ENCODE measurements at places on chromosomes 13 and 19.

- DNase-seq: no peak
Observed at GRCh38 chr19:10935371-10936059, 6.9 kb downstream of the TIMM29 start.

DNA sequence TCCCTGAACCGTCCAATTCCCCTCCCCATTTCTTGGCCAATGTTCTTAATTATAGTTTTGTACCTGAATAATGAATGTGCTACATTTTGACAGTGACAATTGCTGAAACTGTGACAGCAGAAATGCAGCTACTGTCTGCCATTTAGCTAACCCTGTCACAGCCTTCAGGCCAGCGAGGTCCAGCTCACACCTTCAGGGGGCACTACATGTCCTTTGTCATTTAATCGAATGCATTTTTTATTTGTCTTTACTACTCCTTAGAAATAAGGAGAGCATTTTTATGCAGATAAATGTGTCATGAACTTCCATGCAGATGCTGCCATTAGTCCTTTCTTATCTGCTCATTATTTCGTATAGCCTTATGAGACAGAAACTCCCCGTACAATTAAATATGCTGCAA, 159.9 kb downstream of the MZT1 start:
- no peak for DNase-seq

GRCh38 chr13:99367663-99368448, 60.7 kb upstream of the GPR183 start:
- no peak for DNase-seq

- DNase-seq: peak; percentile 88
Observed at GRCh38 chr19:48970923-48971395, 5.8 kb downstream of the FTL start.

- DNase-seq: no peak
Observed at GRCh38 chr19:12272980-12273901, 21.4 kb downstream of the ZNF44 start.

DNA sequence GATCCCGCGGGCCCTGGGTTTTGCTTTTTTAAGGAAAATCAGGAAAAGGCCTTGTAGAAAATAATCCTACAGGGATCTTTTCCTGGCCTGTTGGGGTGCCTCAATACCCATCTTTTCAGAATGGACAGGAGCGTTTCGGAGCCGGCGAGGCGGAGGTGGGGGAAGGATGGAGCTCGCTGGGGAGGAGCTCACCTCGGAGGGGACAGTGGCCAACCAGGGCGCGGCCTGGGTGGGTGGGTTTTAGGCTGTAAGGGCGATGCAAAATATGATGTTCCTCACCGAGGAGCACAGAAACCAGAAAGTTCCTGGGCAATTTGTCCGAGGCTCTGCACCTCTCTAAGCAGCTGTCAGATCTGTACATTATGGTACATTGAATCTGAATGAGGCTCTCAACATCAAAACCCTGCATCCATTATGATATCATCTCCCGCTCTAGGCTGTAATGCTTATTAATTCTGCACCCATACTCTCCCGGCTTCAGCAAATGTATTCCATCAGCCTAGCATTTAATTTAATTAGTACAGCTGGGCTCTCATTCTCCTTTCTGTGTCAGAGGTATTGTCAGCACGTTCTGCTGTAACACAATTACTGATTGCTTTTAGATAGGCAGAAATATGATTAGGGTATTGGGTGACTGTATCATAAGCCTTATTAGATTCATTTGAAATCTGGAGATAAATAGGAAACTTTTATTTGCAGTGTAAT, 90.3 kb upstream of the SOX1 start:
- no peak for DNase-seq

- no peak for DNase-seq
Observed at GRCh38 chr19:33460221-33460908, 61.2 kb downstream of the PEPD start.

- no peak for DNase-seq
Observed at GRCh38 chr13:23516190-23516589, 54.0 kb upstream of the TNFRSF19 start.

- no peak for DNase-seq
Observed at GRCh38 chr19:39731685-39732084, 6.1 kb downstream of the CLC start.

GRCh38 chr19:10922638-10923014, 5.8 kb downstream of the YIPF2 start:
- no peak for DNase-seq

GRCh38 chr13:114100446-114101357, 31.7 kb downstream of the RASA3 start:
- no peak for DNase-seq

DNA sequence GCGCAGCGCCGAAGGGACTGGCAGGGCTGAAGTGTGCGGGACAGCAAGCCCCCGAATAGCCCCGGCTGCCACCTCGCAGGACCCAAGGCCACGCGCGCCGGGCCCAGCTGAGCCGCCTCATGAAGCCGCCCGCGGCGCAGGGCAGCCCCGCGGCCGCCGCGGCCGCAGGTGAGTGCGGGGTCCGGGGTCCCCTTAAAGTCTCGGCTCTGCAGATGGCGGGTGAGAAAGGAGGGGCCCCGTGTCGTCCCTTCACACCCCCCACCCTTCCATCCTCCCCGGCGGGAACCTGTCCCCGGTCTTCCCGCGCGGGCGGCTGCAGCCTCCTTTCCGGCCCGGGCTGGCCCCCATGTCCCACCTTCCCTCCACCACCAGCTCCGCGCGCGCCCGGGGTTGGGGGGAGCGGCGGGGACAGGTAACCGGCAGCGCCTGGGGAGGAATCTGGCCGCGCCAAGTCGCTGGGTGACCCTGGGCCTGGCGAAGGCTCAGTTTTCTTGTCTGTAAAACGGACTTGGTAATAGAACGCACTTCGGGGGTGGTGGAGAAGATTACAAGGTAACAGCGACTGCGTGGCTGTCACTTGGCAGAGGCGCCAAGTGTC, 338 bp downstream of the RGCC start:
- no peak for DNase-seq

DNA sequence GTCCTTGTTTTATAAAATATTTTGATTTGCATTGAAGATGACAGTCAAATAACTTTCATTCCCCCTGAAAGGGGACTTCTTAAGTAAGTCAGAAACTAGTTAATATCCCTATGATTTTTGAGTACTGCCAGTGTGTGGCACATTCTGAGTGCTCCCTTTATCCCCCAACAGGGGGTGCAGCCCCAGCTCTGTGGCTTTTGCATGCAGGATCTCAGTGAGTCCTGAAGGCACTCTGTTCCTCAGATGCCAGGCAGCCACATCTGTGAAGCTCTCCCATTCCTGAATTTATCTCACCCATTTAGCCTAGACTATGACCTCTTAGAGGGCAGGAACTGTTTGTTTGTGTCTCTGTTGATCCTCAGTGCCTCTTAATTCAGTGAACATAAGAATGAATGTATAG, 123.1 kb downstream of the CDK8 start:
- DNase-seq: no peak

GRCh38 chr13:46097015-46097414, 7.8 kb downstream of the CPB2 start:
- no peak for DNase-seq

GRCh38 chr13:98568918-98569317, 8.0 kb downstream of the STK24 start:
- no peak for DNase-seq

GRCh38 chr13:99296398-99296797, 10.8 kb downstream of the GPR183 start:
- no peak for DNase-seq

- no peak for DNase-seq
Observed at GRCh38 chr19:2612619-2613249, 89.8 kb downstream of the GNG7 start.

- DNase-seq: no peak
Observed at GRCh38 chr19:10420444-10421239, at the start of gene PDE4A. Gene PDE4A (plus strand): TSS chr19:10420538. CDS start chr19:10420765, 227 bp downstream.

DNA sequence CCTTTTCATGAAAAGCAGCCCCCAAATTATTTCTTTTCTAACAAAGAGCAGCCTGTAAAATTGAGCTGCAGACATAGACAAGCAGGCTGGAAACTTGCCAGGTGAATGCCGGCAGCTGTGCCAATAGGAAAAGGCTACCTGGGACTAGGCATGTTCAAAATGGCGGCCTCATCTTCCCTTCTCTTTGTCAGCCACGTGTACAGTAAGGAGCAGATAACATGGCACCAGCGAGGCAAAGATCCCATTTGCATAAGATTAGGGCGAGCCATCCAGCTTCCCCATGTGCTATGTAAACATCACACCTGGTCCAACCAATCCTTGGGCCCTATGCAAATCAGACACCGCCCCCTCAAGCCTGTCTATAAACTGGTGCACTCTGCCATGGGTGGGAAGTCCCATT, 31.2 kb upstream of the CACNA1A start:
- no peak for DNase-seq

GRCh38 chr13:102172406-102172805, 229.4 kb downstream of the FGF14 start:
- DNase-seq: no peak

DNA sequence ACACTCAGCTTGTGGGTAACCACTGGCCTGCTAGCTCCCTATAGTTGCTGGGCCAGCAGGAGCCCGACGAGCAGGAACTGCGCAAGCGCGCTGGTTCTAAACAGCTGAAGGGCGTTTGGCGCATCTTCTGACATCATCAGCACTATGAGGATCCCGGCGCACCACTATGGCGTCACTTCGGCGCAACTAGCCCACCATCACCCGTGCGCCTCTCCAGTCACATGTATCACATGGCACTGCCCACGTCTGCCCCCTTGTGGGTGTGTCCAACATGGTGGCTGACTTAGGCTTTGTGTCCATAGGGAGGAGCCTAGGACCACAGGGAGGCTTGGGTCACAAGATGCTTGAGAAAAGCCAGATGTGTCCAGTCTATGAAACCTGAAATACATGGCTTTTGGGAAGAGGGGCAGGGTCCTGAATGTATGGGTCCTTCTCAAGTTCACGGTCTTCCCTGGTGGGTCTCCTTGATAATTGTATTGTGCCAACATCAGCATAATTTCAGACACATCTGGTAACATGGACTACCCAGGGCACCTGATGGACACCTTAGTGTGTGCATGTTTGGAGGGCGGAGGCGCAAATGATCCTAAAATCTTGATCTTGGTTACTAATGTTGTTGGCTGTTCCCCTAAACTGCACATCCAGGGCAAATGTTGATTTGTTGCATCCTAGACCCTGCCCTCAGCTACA, 18.0 kb downstream of the KLK4 start:
- no peak for DNase-seq

DNA sequence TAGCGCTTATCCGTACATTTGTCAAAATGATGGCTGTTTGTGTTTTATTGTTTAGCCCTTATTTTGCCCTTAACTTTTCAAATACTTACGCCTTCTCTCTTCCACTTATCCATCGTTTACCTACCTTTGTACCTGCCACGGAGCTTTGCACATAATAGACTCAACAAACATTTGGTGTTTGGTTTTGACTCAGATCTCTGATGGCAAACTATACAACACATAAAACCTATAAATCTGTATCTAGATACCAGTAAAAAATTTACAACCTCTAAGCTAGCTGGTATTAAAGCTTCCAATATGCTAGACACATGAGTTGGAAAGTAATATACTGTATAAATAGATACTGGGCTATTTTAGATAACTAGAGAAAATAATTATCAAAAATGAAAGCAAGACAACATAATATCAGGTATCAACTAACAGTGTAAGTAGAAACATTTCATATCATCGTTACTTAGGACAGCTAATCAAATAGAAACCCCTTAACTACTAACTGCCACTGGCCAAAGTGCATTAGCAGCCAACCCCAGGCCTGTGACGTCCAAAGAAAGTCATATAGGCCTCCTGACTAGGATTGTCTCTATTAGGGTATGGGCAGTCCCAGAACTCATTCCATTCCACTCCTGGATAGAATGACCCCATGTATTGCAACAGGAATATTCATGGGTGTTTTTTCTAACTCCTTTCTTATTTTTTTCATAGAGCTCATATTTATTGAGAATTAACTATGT, 53.8 kb downstream of the KCTD12 start:
- no peak for DNase-seq

GRCh38 chr13:30065181-30065580, 214.8 kb upstream of the UBL3 start:
- DNase-seq: no peak

DNA sequence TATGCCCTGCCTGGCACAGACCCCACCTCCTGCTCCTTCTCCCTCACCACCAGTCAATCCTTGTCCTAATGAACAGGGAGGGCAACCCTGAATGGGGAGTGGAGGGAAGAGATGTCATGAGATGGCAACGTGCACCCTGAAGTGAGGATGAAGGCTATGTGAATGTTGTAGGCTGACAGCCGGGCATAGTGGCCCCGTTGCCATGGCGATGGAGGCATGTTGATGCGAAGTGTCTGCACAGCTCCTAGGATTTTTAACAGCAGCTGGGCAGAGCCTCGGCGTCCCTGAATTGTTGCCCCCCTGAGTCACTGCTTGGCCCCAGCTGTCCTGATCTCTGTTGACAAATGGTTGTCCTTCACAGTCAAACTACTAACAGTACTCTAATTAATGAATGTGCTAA, 4.8 kb upstream of the ALOX5AP start:
- no peak for DNase-seq

DNA sequence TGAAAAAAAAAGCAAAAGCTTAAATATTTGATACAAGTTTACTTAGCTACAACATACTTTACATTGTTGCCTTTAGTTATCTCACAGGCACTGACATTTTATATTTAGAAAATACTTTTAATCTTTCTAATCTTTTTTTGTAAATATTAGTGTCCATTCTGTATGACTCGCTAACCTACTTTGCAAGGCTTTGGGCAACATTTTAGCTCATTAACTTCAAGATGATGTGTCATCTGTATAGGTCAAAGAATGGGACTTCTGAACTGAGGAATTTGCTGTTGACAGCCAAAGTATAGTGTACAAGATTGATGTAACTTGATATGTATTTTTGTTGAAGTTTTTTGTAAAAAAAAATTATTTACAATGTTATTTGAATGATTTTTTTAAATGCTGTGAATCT, 2.7 kb upstream of the C1QTNF9 start:
- no peak for DNase-seq

DNA sequence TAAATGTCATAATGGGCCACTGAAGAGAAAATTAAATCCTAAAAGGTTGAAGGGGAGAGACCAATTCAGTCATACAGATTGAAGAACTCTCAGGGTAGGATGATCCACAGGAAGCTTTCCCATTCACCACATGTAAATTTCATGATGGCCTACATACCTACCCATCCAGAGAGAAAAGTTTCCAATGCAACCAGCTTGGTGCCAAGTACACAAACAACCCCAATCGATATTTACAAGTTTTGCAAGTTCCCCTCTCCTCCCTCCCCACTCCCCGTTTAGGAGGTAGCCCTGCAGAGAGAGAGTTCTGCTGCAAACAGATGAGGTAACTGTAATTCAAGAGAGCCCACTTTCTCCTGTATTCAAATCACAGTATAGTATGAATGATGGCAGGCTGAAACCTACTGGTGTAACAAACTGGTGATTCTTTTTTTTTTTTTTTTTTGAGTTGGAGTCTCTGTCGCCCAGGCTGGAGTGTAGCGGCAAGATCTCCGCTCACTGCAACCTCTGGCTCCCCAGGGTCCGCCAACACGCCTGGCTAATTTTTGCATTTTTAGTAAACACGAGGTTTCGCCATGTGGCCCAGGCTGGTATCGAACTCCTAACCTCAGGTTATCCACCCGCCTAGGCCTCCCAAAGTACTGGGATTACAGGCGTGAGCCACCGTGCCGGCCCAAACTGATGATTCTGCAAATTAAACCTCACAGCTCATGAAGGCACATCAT, 14.4 kb downstream of the FOXO1 start:
- no peak for DNase-seq

- DNase-seq: no peak
Observed at GRCh38 chr13:44257796-44258195, 115.8 kb upstream of the SERP2 start.

GRCh38 chr19:55640043-55640576, 692 bp upstream of the ZNF580 start:
- DNase-seq: no peak

Data from CMK (cell line).